Osteoblast (primary cell): ENCODE measurements at places on chromosomes 7 and 10.

DNA sequence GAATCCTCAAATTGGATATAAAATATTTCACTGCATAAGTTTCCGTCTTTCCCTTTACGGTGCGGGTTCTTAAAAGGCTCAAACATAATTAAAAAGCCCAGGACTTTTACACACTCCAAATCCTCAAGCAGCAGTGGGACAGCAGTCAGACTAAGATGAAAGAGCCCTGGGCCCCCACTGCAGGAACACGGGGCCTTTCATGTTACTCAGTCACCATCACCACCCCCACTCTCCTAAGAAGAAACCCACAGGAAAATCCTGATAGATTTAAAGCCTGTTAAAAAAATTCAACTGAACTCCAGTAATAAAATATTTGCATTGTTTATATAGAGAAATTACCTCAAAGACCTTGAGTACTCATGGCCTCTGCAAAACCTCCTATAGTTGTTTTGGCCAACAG, 74.0 kb upstream of the TRIL start:
- H3K36me3 ChIP-seq, result no peaks in the 10 kb centered on the region
- H3K4me3 ChIP-seq, result no peak overlapping the region
- no peak for DNase-seq
- peaks cover 12% of the 10 kb centered on the region for H3K4me1 ChIP-seq
- H3K27ac ChIP-seq, result no peak overlapping the region

DNA sequence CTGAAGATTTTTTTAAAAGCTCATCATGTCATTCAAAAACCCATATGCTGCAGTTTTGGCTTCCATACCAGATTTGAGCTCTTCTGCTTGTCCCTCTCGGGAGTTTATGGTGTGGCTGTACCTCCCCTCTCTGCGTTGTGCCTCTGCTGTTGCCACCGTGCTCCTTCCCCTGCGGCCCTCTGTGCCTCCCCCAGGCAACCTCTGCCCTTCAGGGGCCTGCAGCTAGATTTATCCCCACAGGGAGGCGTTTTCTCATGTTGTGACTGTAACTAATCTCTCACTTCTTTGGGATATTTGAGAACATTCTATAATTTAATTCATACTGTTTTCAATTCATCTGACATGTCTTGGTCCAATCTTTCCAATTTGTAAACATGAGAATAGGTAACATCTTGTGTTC, 52.7 kb downstream of the TASOR2 start:
- no peak for DNase-seq
- no peaks in the 10 kb centered on the region for H3K4me1 ChIP-seq
- no peak overlapping the region for H3K4me3 ChIP-seq
- H3K27me3 ChIP-seq, result no peaks in the 10 kb centered on the region

DNA sequence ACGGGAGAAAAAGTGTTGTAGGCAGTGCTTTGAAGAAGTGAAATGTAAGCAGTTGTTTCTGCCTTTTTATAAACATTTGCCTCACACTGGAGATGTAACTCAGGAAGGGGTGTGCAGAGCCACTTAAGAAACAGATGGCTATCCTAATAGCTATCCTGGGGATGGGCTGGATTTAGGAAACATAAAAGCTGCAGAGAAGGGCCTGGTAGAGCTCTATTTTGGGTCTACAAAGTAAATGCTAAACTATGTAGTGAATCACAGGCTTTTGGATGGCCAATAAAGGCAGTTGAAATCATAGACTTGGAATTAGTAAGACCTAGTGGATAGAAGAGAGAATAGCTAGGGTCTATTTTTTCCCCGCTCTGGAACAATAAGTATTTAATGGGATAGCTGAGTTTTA, 79.9 kb upstream of the AGR3 start:
- peaks cover 22% of the 10 kb centered on the region for H3K4me1 ChIP-seq
- peak; percentile 77 for DNase-seq
- H3K27me3 ChIP-seq, result no peaks in the 10 kb centered on the region
- peak overlapping the region; percentile 46 for H3K27ac ChIP-seq
- H3K4me3 ChIP-seq, result no peak overlapping the region

DNA sequence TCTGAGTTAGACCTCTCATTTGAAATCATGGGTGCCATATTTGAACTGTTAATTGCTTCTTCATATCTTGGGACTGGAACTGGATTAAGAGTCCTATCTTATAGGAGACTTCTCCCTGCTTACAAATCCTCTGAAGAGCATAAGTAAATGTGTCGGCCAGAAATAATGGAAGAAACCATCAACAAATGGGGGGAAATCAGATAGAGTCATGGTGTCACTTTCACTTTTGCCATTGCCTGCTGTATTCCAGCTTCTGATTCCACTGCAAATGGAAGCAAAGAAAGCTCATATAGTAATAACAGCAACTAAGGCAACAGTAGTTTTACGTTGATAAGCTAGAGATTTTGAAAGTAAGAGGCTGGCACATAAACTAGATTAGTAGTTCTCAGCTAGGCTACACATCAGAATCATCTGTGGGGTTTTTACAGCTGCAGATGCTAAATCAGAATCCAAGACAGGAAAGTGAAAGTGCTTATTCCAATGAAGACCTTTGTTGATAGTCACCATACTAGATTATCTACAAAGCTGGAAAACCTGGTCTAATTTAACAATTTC, 12.3 kb upstream of the CRPPA start:
- no peak for DNase-seq
- peaks cover 15% of the 10 kb centered on the region for H3K4me1 ChIP-seq
- no peaks in the 10 kb centered on the region for H3K27me3 ChIP-seq
- H3K4me3 ChIP-seq, result peak overlapping the region; percentile 30
- H3K27ac ChIP-seq, result no peak overlapping the region
- no peaks in the 10 kb centered on the region for H3K36me3 ChIP-seq

DNA sequence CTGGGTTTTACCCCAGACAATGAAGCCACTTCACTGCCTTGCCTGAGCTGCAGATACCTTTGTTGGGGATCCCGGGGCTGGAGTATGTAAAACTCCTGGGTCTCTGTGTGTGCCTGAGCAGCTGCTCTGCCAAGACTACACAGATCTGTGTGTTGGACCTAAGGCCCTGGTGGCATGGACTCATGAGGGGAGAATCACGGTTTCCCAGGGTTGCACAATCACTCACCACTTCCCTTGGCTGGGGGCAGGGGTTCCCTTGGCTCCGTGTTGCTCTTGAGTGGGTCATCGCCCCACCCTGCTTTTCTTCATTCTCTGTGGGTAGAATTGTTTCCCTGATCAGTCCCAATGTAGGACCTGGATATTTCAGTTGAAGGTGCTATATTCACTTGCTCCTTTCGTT, 13.9 kb upstream of the TBATA start:
- H3K36me3 ChIP-seq, result no peaks in the 10 kb centered on the region
- DNase-seq, result no peak
- H3K4me1 ChIP-seq, result no peaks in the 10 kb centered on the region
- no peak overlapping the region for H3K27ac ChIP-seq
- no peak overlapping the region for H3K4me3 ChIP-seq

GRCh38 chr7:23476286-23477156, 6.2 kb upstream of the IGF2BP3 start:
- peaks cover 86% of the 10 kb centered on the region for H3K27me3 ChIP-seq
- no peaks in the 10 kb centered on the region for H3K36me3 ChIP-seq
- H3K27ac ChIP-seq, result no peak overlapping the region
- peaks cover 14% of the 10 kb centered on the region for H3K4me1 ChIP-seq
- H3K4me3 ChIP-seq, result no peak overlapping the region

- DNase-seq, result no peak
- no peaks in the 10 kb centered on the region for H3K27me3 ChIP-seq
- peaks cover 3% of the 10 kb centered on the region for H3K4me1 ChIP-seq
- no peak overlapping the region for H3K4me3 ChIP-seq
- H3K36me3 ChIP-seq, result no peaks in the 10 kb centered on the region
Observed at GRCh38 chr7:6323967-6324701, 51.7 kb upstream of the CYTH3 start.

- no peak for DNase-seq
- no peak overlapping the region for H3K4me3 ChIP-seq
- H3K36me3 ChIP-seq, result no peaks in the 10 kb centered on the region
- H3K27me3 ChIP-seq, result no peaks in the 10 kb centered on the region
Observed at GRCh38 chr7:120431016-120431415, 158.0 kb downstream of the KCND2 start.

GRCh38 chr7:38215115-38215514, 37.1 kb downstream of the STARD3NL start:
- H3K36me3 ChIP-seq, result peaks cover 41% of the 10 kb centered on the region
- DNase-seq, result no peak
- peak overlapping the region; percentile 57 for H3K27ac ChIP-seq
- H3K4me3 ChIP-seq, result no peak overlapping the region
- no peaks in the 10 kb centered on the region for H3K27me3 ChIP-seq
